ENCODE measurements at places on chromosomes 1 and 21.

GRCh38 chr1:90924982-90925381, 96.9 kb downstream of the ZNF644 start:
- DNase-seq = peak; percentile 40

- DNase-seq = no peak
Measured at GRCh38 chr1:26719205-26719604, 23.4 kb downstream of the ARID1A start.

DNA sequence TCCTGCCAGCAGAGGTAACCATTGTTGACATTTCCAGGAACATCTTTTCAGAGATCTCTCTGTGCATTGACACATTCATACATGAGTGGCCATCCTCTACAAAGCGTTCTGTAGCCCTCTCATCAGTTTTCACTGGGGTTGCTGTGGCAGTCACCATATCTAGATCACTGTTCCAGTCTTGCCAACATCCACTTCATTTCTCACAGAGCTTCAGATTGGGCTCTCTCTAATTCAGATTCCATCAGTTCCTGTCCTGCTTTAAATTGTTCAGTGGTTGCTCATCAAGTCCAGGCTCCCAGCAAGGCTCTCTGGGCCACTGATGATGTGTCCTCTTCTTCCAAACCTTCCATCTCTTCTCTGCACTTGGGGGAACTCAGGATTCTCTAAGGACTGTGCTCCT, 173.7 kb downstream of the KCNJ6 start:
- DNase-seq = peak; percentile 94

GRCh38 chr1:27832762-27833161, 2.2 kb downstream of the PPP1R8 start:
- DNase-seq = peak; percentile 49

- DNase-seq = no peak
Measured at GRCh38 chr1:237041795-237042525, at the start of gene RYR2. RYR2 (plus strand) TSS chr1:237042184; CDS start chr1:237042522, 338 bp downstream.

GRCh38 chr1:116875391-116875790, 34.3 kb upstream of the PTGFRN start:
- no peak for DNase-seq

DNA sequence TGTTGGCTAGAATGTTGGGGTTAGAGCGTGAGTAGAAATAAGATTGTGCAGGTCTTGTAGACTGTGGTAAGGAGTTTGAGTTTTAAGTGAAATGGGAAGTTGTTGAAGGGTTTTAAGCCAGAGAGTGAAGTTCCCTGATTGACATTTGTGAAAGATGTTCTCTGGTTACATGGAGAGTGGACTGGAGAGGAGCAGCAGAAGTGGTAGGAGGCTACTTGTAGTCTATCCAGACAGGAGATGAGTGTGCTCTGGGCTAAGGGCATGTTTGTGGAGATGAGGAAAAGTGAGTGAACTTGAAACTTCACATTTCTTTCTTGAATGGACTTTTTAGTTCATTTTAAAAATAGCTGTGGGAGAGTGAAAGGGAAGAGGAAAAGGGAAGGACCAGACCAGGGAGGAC, 37.0 kb downstream of the F3 start:
- DNase-seq = no peak

DNA sequence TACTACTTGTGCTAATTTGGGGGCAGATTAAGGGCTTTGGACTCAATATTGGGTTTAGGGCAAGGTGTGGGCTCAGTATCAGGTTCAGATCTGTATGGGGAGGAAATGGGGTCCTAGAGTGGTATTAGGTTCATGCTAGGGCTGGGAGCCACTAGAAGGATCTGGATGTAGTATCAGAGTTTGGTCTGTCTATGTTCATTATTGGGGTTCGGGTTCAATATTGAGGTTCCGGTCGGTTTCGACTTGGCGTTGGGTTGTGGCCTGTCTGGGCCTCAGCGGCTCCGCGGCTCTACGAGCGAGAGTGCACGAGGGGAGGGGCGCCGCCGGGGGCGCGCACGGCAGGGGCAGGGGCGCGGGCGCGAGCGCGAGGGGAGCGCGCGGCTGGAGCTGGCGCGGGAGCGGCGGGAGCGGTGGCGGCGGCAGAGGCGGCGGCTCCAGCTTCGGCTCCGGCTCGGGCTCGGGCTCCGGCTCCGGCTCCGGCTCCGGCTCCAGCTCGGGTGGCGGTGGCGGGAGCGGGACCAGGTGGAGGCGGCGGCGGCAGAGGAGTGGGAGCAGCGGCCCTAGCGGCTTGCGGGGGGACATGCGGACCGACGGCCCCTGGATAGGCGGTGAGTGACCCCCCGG, at the start of gene PTPRF:
Gene PTPRF, plus strand, starts transcription at position 401 of the 624 bp plus-strand sequence. CDS start 14,193 bp downstream, outside the sequence.
- peak; percentile 60 for DNase-seq

DNA sequence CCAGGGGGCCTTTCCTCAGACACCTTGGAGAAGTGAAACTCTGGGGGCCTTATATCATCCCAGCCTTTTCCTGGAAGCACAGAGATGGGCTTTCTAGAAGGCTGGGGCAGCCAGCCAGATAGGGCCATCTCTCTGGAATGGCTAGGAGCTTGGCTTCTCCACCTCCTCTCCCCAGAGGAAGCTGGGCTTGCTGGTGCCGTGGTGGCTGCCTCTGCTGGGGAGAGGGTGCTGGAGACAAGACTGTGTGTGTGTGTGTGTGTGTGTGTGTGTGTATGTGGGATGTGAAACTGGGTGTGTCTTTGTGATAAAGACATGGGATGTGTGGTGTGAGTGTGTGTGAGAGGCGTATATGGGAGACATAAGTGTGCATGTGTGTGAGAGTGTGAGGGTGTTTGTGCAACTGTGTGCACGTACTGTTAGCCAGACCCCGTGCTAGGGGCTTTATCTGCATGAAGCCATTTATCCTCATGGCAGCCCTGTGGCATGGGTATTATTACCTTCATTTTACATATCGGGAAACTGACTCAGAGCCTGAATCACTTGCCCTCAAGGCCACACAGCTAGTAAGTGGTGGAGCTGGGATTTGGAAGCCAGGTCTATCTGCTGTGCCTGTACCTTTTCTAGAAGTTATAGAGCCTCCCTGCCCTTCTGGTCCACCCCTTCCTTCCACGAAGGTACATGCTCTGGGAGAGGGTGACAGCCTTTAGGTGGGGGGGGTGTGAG, 44.2 kb downstream of the PTPRU start:
- no peak for DNase-seq

GRCh38 chr1:243921111-243921510, 71.1 kb upstream of the AKT3 start:
- no peak for DNase-seq

DNA sequence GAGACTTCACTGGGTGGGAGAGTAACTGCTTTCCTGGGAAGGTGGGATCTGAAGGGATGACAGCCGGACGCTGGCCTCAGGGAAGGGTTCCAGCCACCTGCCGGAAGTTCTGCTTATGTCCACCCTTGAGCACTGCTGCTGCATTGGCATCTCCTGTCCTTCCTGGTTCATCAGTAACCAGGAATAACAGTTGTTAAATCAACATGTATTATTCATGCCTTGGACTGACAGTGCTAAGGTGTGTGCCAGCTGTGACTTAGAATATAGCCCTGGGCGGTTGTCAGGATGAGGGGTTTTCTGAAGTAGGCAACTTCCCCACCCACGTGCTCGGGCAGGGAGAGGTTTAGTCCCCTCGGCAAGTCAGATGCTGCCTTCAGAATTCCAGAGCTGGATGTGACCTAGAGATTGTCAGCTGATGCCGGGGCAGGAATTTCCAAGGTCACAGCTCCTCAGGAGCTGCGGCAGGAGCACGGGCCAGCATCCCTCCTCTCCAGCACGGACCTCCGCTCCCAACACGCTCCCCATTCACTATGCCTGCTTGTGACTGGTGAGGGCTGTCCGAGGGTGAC, 17.9 kb downstream of the CLDN14 start:
- DNase-seq = no peak

GRCh38 chr1:50103615-50104081, 5.1 kb upstream of the ELAVL4 start:
- DNase-seq = no peak

DNA sequence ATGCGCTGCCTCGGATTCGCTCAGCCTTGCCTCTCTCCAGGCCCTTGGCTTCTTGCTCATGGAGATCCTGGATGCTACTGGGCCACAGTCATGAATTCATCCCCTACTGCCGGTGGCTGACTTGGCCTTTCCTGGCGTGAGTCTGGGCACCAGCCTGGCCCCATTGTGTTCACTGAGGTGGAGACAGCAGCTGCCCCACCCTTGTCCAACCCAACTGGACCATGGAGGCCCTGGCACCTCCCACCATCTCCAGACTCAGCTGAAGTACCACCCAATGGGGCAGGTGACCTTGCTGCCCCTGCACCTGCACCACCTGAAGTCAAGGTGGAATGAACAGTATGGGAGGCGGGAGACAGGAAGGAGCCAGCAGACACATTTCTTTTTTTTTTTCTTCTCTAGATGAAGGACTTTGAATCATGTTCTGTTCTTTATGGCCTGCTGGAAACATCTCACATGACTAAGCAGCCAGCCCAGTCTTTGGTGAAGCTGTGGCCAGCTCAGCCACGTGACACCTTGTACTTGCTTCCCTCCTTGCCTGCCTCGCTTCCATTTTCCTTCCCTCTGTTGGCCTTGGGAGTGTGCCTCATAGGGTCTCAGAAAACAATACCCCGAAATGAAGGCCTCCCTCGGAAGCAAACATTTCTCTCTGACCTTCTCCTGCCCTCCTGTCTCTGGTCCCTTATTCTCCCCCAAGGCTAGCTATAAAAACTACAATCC, 3.8 kb upstream of the SLC30A2 start:
- DNase-seq = no peak

DNA sequence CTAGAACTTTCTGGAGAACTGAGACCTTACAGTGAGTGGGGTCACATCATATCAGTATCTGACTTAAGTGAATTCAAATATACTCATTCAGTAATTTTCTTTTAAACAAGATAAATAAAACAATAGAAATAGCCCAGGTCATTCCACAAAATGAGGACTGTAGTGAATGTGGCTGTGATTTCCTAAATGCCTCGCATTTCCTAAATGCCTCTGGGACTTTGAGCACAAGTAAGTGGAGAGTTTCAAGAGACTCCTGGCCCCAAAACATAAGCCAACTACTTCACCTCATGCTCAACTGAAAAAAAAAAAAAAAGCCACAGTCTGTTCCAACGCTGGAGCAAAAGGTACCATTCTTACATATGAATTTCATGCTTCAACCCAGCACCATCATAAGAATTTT, 81.5 kb downstream of the ZNF281 start:
- peak; percentile 40 for DNase-seq

GRCh38 chr1:209769971-209770370, 14.1 kb downstream of the TRAF3IP3 start:
- DNase-seq = peak; percentile 76

DNA sequence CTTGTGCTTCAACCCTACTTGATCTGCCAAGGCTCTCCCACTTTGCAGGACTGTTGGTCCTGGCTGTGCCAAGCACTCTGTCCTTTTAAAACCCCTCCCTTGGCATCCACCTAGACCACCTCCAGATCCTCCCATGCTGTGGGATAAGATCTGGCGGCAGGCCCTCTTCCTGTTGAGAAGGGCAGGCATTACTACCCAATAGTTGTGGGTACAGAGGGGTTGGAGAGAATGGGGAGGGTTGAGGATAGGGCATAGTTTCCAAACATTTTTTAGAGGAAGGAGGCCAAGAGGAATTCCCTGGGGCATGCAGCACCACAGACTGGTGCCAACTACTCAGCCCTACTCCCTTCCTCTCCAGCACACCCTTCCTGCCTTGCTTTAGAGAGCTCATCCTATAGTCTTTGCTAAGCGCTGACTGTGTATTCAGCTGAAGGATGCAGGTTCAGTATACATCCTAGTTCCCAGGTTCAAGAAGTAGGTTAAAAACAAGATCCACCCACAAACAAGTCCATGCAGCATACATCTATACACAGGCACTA, 70.7 kb downstream of the TRABD2B start:
- DNase-seq = no peak

DNA sequence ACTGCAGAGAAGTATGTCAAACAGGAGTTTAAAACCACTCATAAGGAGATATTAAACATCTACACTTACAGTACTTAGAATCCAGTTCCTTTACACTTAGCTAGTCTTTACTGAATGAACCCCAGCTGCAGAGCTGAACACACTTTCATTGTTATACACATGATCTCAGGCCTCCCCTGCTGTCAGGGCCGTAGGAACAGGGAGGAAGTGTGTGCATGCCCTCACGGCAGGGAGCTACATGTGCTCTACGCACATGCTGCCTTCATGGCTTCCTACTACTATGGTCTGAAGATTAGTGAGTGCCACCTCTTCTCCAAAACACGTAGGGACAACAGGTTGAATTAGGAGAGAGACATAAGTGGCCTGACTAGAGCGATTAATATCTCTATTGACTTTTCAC, 191.5 kb downstream of the SIPA1L2 start:
- DNase-seq = no peak

DNA sequence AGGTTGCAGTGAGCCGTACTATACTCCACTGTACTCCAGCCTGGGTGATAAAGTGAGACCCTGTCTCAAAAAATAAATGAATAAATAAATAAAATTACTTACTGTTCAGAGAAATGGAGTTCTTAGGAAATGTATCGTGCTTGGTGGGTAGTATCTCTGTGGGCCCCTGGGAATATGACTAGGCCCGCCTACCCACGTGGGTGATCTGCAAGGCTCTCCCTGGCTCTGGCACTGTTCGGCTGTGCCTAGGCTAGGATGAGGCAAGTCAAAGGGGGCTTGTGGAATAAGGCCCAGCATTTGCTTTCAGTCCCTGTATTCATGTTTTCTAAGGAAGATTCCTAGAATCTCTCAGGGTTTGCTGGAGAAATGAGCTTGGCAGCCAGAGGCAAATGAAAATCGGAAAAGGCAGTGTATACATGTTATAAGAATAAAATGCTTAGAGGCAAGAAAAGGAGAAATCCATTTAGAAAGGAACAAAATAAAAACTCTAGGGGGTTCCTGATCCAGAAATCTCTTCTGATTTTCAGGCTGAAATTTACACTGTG, 4.5 kb upstream of the CSRP1 start:
- no peak for DNase-seq

- no peak for DNase-seq
Measured at GRCh38 chr1:203349166-203349565, 1.8 kb downstream of the FMOD start.

DNA sequence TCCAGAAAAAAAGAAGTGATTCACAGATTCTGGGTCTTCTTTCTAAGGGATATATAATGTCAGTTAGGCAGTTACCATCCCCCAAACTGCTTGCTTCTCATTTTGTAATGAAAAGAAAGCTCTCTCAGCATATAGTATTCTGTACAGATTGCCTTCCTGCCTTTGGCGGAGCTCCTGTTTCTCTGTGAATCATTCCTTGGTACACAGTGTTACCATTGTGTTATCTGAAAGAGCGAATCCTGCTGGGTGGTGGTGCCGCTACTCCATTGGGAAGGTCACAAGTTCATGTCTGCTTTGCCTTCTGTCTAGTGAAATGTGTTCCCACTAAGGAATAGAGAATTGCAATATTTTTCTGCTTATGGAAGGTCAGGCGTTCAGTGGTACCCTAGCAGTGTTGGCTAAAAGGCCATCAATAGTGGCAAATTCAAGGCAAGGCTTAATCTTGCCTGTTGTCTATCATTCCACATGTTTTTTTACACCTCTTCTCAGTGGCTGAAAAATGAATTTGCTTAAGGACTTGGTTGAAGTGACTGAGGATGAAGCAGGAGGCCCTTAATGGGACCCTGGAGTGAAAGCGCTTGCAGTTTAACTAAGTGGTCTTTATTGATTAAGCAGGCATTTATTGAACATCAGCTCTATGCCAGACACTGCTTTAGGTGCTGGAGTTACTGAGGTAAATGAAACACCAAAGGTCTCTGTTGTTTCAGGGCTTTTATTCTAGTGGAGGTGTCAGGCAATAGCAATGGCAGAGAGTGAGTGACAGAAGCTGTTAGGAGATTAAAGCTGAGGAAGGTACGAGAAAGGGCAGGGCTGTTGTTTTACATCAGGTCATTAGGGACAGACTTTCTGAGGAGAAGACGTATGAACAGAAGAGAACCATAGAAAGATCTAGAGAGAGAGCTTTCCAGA, 186.7 kb downstream of the PDE4B start:
- peak; percentile 31 for DNase-seq

All from fibroblast of skin of back (primary cell).